ENCODE measurements at places on chromosomes 4 and X.

DNA sequence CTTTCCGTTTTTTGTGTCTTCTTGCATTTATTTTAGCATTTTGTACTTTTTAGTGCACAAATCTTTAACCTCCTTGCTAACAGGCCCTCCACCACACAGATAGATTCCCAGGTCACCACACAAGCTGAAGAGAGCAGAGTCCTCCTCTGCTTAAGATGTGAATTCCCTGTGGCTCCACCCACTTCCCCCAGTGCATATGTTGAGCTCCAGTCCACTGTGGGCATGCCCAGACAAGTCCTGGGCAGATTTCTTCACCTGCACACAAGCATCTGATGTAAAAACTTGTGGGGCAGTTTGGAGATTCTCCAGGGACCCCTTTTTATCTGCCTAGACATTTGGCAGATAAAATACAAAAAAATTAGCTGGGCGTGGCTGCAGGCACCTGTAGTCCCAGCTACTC is 19.8 kb upstream of the PASD1 start:
- DNase-seq, result no peak

- DNase-seq, result no peak
Observed at GRCh38 chr4:182492423-182492822, 249.2 kb downstream of the TENM3 start.

DNA sequence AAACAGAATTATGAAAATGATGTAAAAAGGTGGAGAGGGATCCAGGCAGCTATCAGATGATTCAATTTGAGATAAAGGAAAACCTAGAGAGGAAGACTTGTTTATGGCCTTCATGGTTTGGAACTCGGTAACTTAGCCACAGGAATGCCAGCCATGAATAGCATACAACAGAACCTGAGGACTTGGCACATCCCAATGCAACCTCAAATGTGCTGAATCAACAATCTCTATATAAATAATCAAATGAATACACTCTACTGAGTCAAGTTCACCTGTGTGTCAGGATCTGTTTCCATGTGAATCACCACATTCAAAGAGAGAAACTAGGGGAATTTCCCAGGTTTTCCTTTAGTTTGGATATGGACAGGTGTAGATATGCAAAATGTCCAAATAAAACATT is 86.9 kb downstream of the MBNL3 start:
- no peak for DNase-seq

DNA sequence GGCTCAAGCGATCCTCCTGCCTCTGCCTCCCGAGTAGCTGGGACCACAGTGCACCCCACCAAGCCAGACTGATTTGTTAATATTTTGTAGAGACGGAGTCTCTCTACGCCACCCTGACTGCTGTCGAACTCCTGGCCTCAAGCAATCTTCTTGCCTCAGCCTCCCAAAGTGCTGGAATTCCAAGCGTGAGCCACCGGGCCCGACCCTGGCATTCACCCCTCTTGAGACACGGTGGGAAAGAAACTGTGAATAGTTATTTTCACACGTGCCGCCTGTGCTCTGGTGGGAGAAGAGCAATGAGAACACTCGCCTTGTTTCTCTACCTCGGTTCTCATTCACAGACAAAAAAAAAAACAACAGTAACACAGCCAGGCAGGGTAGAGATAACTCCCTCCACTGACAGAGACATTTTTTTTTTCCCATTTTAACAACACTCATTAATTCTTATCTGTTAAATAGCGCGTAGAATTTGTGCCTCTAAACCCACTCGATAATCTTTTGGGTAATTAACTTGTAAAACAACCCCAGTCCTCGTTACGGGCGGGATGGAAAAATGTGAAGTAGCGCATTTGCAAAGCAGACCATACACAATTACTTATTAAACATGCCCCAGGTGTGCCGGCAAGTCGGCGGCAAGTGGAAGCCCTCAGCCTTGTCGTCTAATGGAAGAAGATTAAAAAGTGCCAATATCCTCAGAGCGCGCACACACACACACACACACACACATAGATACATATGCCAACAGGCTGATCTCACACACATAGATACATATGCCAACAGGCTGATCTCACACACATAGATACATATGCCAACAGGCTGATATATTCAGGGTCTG is 103.3 kb downstream of the DHRSX start:
- DNase-seq, result no peak

- no peak for DNase-seq
Observed at GRCh38 chr4:71938776-71939175, 93.0 kb upstream of the NPFFR2 start.

DNA sequence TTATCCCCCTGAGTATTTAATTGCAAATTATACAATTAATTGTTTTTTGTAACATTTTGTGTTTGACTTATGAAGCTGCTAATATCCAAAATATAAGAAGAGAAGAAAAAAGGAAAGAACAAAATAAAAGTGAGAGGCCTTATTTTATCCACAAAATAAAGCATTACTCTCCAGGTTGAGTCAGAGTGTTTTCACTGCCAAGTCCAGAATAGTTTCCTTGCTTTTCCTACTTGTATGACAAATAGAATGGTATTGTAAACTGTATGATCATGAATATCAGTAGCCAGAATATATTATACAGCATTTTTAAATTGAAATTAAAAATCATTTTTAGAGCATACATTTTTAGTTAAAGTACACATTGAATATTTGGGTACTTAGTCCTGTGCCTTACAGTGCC is 237.8 kb downstream of the NDST4 start:
- no peak for DNase-seq

Data from neural crest cell (in vitro differentiated cells).